ENCODE measurements at places on chromosomes 13 and 19.

DNA sequence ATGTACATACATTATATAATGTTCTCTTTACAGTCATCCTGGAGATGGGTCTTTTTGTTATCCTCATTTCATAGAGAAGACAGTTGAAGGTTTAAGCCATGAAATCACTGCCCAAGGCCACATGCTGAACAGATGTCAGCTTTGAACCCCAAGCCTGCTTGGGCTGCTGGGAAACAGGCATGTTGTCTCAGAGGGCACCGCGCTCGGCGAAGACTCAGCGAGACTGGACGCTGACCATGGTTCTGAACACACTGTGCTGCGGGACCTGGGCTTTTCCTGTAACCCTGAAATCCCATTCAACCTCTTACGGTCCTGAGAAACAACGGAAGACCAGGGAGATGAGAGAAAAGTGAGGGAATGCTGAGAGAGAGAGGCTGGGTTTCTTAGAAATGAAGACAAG lies 27.3 kb downstream of the LRFN3 start:
- DNase-seq, result peak; percentile 85

- DNase-seq, result no peak
Measured at GRCh38 chr19:54073829-54074228, 7.3 kb downstream of the TARM1 start.

DNA sequence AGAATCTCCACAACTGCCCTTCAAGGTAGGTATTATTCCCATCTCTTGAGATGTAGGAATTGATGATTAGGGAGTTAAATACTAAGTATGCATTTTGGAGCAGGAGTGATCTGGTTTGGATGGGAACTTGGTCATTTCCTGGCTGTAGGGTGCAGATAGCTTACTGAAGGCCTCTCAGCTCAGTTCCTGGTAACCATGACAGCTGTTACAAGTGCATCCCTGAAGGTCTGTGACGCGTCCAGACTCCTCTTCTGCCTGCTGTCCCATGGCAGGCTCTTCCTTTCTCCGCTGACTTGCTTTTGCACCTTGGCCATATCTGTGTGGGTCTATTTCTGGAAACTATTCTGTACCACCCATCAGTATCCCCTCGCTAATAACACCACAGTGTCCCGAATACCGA lies 387.8 kb downstream of the ZNF536 start:
- DNase-seq, result no peak

GRCh38 chr13:24292481-24292880 lies 16.9 kb upstream of the C1QTNF9 start:
- DNase-seq, result no peak

DNA sequence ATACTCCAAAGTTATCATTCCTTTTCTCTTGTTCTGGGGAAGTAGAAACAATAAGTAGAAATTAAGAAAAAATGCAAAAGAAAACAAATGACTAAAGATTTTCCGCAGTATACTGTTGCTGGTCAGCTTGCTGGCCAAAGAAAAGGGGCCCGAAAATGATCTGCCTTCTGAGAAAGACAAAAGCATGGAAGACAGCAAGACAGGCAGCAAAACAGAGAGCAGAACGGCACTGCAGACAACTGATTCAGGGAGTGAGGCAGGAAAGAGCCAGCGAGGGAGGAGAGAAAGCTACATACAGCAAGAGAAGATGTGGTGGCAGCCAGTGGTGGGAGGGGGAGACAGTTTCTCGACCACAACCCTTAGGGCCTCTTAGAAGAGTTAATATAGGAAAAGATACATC lies 5.3 kb upstream of the DOCK9 start:
- DNase-seq, result no peak

DNA sequence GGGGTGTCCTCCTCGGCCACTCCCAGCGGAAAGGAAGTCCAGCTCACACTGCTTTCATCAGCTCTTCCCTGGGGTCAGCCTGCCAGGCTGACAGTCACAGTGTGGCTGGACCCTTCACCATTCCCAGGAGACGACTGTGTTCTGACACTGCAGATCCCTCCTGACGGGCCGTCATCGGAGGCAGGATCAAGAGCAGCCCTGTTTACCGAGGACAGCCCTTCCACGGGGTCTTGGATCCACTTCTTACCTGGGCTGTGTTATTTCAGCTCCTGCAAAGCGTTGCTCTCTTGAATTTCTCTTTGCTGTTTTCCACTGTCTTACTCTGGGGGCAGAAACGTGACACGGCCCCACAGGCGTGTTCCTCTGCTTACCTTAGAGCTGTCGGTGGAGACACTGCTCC lies 149.9 kb upstream of the SOX1 start:
- peak; percentile 48 for DNase-seq

DNA sequence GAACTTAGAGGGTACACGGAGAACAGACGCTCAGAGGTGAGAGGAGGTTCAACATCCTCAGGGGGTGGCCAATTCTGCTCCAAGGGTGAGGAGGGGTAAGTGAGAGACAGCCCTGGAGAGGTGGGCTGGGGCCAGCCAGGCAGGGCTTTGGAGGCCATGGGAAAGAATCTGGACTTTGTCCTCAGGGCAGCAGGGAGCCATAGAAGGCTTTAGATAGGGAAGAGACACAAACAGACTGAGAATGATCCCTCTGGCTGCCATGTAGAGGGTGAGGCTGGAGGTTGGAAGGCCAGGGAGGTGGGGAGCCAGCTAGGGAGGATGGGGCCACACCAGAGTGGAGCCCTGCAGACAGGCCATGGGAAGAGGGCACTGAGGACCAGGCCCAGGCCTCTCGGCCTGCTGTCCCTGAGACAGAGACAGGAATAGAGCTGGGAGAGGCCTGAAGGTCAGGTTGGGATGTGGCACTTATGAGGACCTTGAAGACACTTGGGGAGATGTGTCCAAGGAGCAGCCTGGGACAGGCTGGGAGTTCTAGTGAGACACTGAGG lies 29.2 kb upstream of the CCNP start:
- no peak for DNase-seq

DNA sequence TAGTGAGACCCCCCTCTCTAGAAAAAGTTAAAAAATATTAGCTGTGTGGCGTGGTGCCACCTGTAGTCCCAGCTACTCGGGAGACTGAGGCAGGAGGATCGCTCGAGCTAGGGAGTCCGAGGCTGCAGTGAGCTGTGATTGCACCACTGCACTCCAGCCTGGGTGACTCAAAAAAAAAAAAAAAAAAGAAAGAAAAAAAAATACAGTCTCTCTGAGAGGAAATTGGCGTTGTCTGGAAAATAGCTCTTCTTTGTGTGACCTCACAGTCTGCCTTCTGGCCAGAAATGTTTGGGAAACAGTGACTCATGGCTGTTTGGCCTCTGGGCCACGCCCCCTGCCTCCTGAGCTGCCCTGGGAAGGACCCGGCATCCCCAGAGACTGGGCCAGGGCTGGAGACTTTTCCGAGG lies 10.7 kb downstream of the MARCHF2 start:
- DNase-seq, result peak; percentile 98

GRCh38 chr13:90868321-90868920 lies 479.1 kb upstream of the MIR17HG start:
- no peak for DNase-seq

- DNase-seq, result no peak
Measured at GRCh38 chr13:102012299-102013293, 389.3 kb downstream of the FGF14 start.

- no peak for DNase-seq
Measured at GRCh38 chr13:53357582-53357981, 329.0 kb downstream of the OLFM4 start.
